Activated CD8-positive, alpha-beta T cell treated with anti-CD3 and anti-CD28 coated beads for 36 hours (primary cell): ENCODE measurements at places on chromosomes 1 and 21.
A peak's percentile ranks its signal among the peaks of the same experiment; 100 is the strongest.

GRCh38 chr1:42957880-42958487 lies 684 bp downstream of the SLC2A1 start:
- peaks cover 45% of the 10 kb centered on the region for H3K36me3 ChIP-seq
- H3K27me3 ChIP-seq: peaks cover 2% of the 10 kb centered on the region
- peak overlapping the region; percentile 90 for H3K4me3 ChIP-seq
- peaks cover 47% of the 10 kb centered on the region for H3K4me1 ChIP-seq
- peak; percentile 81 for DNase-seq
- peak overlapping the region; percentile 91 for H3K27ac ChIP-seq

DNA sequence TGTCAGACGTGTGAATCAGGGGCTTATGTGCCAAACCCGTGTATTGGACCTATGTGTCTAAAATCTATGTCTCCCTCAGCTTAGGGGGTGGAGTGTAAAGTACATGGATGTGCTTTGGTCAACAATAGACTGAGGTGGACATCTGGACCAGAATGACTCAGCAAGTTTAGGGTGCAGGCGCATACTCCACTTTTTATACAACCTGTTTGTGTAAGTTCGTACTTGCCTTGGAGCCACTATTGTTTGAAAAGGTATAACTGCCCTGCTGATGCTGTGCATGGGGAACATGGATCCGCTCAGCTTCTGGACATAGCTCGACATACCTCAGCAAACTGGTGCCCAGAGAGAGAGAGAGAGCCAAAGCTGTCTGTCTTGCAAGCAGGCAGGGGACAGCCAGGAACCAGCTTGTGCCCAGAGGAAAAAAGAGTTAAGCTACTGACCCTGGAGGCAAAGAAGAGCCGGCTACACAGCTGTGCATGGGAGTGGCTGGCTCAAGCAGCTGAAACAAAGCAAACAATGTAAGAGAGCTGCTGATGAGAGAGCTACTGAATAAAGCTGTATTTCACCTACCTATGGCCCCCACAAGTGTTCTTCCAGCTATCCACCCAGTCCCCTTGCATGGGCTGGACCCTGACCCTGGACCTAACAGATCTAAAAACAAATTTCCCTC lies 41.2 kb downstream of the GJA5 start:
- no peaks in the 10 kb centered on the region for H3K36me3 ChIP-seq
- DNase-seq: no peak
- H3K27me3 ChIP-seq: peaks cover 28% of the 10 kb centered on the region
- no peaks in the 10 kb centered on the region for H3K4me1 ChIP-seq

GRCh38 chr1:218361298-218362065 lies 16.3 kb downstream of the TGFB2 start:
- no peaks in the 10 kb centered on the region for H3K4me1 ChIP-seq
- H3K4me3 ChIP-seq: no peak overlapping the region
- H3K36me3 ChIP-seq: no peaks in the 10 kb centered on the region
- peak; percentile 8 for DNase-seq
- no peak overlapping the region for H3K27ac ChIP-seq

GRCh38 chr1:116257341-116257767 lies 115.7 kb upstream of the ATP1A1 start:
- peaks cover 56% of the 10 kb centered on the region for H3K4me1 ChIP-seq
- DNase-seq: peak; percentile 74
- H3K36me3 ChIP-seq: no peaks in the 10 kb centered on the region
- no peak overlapping the region for H3K4me3 ChIP-seq
- no peaks in the 10 kb centered on the region for H3K27me3 ChIP-seq

GRCh38 chr1:187762118-187762517 lies 933.4 kb downstream of the PLA2G4A start:
- DNase-seq: no peak
- H3K27me3 ChIP-seq: no peaks in the 10 kb centered on the region
- no peak overlapping the region for H3K27ac ChIP-seq

- H3K27me3 ChIP-seq: no peaks in the 10 kb centered on the region
- peaks cover 41% of the 10 kb centered on the region for H3K36me3 ChIP-seq
- H3K4me1 ChIP-seq: peaks cover 24% of the 10 kb centered on the region
- H3K27ac ChIP-seq: peak overlapping the region; percentile 45
- H3K4me3 ChIP-seq: no peak overlapping the region
Observed at GRCh38 chr1:88731475-88732269, 47.6 kb downstream of the PKN2 start.

DNA sequence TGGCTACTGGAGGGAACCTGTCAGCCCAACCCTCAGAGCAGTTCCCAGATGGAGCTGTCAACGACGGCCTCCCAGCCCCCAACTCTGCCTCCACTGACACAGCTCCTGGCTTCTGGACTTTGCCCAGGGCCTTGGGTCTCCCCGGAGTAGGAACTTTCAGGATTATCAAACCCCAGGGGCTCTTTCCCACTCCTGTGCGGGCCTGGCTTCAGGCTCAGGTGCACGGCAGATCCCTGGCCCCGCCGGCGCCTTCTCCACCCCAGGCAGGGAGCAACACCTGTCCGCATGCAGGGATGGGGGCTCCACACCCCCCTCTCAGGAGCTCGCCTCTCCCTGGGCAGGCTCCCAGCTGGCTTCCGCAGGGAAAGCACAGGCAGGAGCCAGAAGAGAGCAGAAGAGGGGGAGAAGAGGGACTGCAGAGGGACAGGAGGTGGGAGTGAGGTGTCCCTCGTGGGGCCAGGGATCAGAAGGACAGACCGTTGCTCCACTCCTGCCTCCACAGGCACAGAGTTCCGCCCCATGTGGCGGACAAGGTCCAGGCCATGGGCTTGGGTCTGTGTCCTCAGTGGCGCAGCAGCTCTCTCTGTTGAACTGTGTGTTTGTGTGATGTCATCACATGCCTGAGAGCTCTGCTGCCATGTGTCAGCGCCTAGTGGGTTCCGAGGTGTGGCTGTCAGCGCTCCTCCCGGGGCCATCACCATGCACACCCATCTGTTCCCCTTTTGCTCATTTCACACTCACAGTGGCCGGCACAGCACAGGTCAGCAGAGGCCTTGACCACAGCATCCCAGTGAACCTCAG lies 107.7 kb downstream of the PDE9A start:
- H3K36me3 ChIP-seq: no peaks in the 10 kb centered on the region
- no peak overlapping the region for H3K4me3 ChIP-seq
- H3K4me1 ChIP-seq: no peaks in the 10 kb centered on the region
- no peak for DNase-seq
- H3K27me3 ChIP-seq: no peaks in the 10 kb centered on the region

- no peak overlapping the region for H3K27ac ChIP-seq
- peaks cover 9% of the 10 kb centered on the region for H3K27me3 ChIP-seq
- H3K36me3 ChIP-seq: no peaks in the 10 kb centered on the region
Observed at GRCh38 chr21:38075833-38076587, 159.8 kb upstream of the KCNJ6 start.

- H3K27ac ChIP-seq: no peak overlapping the region
- no peaks in the 10 kb centered on the region for H3K27me3 ChIP-seq
- H3K4me3 ChIP-seq: no peak overlapping the region
- no peaks in the 10 kb centered on the region for H3K4me1 ChIP-seq
- DNase-seq: no peak
Observed at GRCh38 chr1:78267513-78268218, 221.9 kb downstream of the GIPC2 start.

- peaks cover 1% of the 10 kb centered on the region for H3K27me3 ChIP-seq
- no peak overlapping the region for H3K4me3 ChIP-seq
- H3K27ac ChIP-seq: no peak overlapping the region
- no peaks in the 10 kb centered on the region for H3K36me3 ChIP-seq
- DNase-seq: no peak
Observed at GRCh38 chr21:41640748-41641509, 125.9 kb downstream of the RIPK4 start.

- H3K4me3 ChIP-seq: no peak overlapping the region
- no peaks in the 10 kb centered on the region for H3K36me3 ChIP-seq
- H3K4me1 ChIP-seq: no peaks in the 10 kb centered on the region
- H3K27ac ChIP-seq: no peak overlapping the region
Observed at GRCh38 chr1:68132426-68133130, 82.2 kb upstream of the DIRAS3 start.

GRCh38 chr21:42164064-42164789 lies 54.7 kb upstream of the ABCG1 start:
- no peak overlapping the region for H3K4me3 ChIP-seq
- no peaks in the 10 kb centered on the region for H3K27me3 ChIP-seq
- no peak overlapping the region for H3K27ac ChIP-seq
- peaks cover 32% of the 10 kb centered on the region for H3K4me1 ChIP-seq
- DNase-seq: peak; percentile 78

GRCh38 chr21:42913476-42913875 lies 12.0 kb downstream of the ERVH48-1 start:
- H3K36me3 ChIP-seq: peaks cover 13% of the 10 kb centered on the region
- no peaks in the 10 kb centered on the region for H3K27me3 ChIP-seq
- H3K27ac ChIP-seq: peak overlapping the region; percentile 17

DNA sequence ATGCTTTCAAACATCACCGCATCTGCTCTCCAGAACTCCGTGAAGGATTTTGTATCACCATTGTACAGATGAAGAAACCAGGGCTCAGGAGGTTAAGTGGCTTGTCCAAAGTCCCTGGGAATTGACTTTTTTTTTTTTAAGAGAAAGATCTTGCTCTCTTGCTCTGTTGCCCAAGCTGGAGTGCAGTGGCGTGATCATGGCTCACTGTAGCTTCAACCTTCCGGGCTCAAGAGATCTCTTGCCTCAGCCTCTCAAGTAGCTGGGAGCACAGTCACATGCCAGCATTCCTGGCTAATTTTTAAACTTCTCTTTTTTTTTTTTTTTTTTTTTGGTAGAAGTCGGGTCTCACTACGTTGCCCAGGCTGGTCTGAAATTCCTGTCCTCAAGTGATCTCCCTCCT lies 6.9 kb upstream of the TAS1R2 start:
- DNase-seq: no peak
- H3K36me3 ChIP-seq: no peaks in the 10 kb centered on the region
- H3K27me3 ChIP-seq: peaks cover 9% of the 10 kb centered on the region

- H3K36me3 ChIP-seq: peaks cover 28% of the 10 kb centered on the region
- peaks cover 90% of the 10 kb centered on the region for H3K4me1 ChIP-seq
- peak; percentile 37 for DNase-seq
- H3K27ac ChIP-seq: peak overlapping the region; percentile 61
Observed at GRCh38 chr1:26721669-26722355, 26.0 kb downstream of the ARID1A start.

DNA sequence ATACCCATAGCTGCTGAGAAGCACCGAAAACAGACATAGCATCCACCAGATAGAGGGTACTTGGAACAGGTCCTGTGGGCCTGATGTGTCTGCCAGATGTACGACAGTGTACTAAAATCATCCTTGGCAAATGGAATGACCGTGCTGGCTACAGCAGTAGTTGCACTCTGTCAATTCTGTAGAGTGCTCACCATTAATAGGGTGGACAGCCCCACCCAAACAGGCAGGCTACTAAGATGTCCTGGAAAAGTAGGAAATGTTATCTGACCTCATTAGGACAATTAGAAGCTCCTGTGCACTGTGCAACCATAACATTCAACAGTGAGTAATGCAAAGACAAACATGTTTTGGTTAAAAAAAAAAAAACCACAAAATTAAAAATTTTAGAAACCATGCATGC lies 106.2 kb downstream of the PTPN14 start:
- peaks cover 39% of the 10 kb centered on the region for H3K4me1 ChIP-seq
- H3K36me3 ChIP-seq: no peaks in the 10 kb centered on the region
